ENCODE measurements at places on chromosomes 5 and 9.
A peak's percentile ranks its signal among the peaks of the same experiment; 100 is the strongest.

- DNase-seq: no peak
Measured at GRCh38 chr5:122415801-122416120, 103.7 kb downstream of the SNCAIP start.

- no peak for DNase-seq
Measured at GRCh38 chr9:113929634-113930389, 53.7 kb downstream of the ZNF618 start.

DNA sequence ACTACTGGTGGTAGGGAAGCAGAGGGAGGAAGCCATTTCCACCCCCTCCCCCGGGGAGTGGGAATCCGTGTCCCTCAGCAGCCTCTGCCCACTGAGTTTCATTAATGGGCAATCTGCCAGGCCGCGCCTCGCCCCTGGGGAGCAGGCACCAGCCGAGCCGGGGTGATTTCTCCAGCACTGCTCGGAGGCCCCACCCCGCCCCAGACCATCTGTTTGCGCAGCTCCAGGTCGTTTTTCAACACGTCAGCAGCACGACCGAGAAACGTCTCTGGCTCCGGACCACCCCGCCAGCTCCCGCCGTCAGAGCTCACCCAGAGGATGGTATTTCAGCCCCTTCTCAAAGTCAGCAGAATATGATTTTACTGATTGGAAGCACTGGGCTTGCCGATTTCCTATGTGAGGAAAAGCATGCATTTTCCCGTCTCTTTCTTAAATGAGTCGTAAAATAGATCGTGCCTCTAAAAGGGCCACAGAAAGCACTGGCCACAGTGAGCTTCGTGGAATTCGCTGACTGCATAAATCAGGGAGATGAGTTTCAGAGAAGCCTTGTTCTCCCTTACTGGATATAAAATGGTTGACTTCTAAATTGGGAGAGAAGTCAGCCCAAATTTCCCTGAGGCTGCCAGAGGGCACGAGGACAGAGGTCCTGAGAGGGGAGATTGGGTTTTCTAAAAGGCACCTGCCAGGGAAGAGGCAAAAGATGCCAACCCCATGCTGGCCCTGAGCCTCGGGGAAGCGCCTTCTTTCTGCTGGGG, 47.0 kb downstream of the OLFM1 start:
- no peak for DNase-seq

DNA sequence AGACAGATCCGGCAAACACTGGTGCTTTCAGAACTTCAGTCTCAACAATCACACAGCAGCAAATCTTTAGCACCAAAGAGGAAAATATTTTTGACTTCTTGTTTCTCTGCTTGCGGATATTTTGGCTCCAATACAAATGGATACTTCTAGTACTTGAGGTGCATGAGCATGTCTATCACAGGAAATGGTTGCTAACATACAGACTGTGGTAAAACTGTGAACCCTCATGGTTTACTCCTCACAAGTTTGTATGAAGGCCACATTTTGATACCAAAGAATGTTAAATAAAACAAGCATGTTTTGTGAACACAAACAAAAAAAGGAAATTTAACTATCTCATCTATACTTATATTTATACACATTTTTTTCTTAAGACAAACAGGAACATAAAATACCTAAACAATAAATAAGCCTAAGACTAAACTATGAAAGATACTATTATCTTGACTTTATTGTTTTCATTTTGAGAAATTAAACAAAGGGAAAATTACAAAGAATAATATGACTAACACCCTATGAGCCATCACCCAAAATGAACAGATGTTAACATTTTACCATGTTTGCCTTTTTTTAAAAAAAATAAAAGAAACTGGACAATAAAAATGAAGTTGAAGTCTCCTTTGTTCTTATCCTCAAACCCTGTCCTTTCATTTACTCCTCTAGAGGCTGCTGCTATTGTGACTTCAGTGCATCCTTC, 135.0 kb upstream of the LHFPL2 start:
- DNase-seq: no peak

DNA sequence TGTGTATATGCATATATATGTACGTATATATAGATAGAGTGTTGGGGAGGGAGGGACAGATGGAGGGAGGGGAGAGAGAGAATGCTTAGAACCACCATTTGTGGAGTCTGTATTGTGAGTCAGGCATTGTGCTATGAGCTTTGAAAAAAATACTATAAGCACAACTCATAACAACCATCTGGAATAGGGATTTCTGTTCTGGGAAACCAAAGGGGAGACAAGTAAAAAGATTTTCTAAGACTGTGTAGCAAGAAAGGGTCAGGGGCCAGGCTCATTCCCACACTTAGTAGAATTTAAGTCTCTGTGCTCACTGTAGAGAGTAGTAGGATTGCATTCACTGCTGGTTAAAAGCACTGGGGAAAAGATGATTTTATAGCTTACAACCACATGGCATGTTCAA, 202.3 kb upstream of the SGCD start:
- no peak for DNase-seq

DNA sequence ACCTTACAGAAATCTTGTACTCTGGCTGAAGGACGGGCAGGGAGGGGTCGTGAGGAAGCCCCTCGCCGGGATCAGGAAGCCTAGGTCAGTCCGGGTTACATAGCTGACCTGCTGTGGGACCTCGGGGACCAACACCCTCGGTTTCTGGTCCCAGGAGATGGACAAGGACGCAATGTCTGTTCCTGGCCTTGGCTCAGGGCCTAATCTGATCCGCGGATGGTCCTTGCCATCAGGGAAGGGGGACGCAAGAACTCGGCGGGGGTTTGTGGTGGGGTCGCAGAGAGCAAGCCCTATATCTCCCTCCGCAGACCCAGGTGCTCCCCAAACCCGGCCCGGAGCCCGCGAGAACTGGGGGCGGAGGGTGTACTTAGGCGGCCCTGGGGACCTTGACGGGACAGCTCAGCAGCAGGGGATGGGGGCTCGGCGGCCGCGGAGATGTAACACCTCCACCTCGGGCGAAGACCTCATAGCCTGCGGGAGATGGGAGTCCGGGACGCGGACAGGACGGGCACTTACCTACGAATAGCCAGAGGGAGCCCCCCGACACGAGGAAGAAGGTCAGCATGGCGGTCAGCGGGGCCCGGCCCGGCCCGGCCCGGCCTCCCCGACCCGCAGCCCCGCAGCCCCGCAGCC, 353 bp downstream of the ACSL6 start:
- no peak for DNase-seq

DNA sequence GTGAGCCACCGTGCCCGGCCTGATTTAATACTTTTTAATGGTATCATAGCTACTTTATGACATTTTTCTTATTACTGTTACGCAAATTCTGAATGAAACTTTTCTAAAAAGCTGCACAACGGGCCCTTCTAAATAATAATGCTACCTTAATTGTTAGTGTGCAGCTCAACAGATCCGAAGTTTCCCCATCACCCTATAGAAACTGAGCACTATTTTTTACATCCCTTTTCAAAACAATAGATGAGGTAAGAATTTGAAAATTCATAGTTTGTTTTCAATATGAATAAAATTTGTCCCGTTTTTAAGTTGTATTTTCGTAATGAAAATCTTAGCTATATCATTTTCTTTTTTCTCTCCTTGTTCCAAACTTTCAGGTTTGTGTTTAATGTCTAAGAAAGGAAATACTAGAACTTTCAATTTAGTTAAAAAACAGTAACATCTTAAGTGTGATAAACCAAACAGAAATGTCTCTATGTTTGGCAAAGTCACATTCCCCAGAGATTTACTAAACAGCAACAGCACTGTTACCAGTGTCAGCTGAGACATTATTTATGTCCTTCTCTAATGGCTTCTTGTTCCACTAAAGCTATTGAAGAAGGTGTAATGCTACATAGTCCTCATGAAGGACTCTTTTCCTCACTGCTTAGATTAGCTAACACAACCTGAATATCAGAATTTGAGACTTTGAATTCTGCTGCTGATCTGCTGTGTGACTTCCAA, 22.9 kb downstream of the KIF2A start:
- DNase-seq: no peak

DNA sequence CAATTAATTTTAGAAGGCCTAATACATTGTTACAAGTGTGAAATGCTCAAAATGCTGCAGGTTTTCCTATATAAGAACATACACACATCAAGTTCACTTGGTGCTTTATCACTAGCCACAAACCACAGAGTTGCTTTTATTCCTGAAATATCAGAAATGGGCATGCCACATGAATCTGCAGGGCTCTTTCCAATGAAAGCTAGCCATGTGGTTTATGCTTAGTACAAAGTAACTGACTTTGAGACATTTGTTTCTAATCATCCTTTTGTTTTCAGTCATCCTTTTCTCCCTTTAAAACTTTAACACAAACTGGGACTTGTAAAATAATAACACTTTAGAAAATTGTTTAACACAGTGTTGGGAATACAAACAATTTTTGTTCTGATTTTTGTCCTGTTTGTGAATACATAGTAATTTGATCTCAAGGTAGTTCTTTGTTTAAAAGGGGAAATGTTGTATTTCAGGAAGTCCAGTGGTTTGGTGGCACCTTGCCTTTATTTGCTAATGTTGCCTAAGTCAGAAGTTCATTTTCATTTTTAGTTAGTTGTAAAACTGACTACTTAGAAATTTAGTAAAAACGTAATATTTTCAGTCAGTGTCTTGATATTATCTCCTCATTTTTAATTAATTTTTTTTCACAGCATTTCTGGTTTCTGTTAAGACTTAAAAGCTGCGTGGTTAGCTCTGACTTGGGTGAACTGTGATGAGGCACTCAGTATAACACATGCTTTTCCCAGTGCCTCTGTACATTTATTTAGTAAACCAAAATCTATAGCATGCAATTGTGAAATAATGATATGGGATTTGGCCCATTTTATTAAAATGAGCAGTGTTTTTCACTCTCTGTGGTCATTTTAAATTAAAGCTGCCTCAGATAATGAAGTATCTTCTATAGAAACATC, 18.6 kb downstream of the PRDM6 start:
- no peak for DNase-seq

- no peak for DNase-seq
Measured at GRCh38 chr9:42275141-42275540, 91.7 kb downstream of the SPATA31A6 start.

GRCh38 chr5:36897616-36898015, 21.0 kb downstream of the NIPBL start:
- DNase-seq: no peak

DNA sequence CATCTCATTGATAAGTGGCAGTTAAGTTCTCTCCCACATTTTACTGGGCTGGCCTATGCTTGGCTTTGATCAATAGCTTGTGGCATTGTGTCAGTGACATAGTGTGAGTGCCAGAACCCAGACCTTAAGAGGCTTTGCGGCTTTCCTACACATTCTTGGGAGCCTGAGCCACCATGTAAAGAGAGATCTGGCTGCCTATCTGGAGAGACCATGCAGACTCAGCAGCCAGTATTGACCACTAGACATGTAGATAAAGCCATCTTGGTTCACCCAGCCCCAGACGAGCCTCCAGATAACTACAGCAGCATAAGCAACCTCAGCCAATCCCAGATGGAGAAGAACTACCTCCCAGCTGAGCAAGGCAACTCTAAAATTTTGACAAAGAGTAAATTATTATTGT, 28.6 kb downstream of the C9orf153 start:
- DNase-seq: no peak

- peak; percentile 31 for DNase-seq
Measured at GRCh38 chr5:127029581-127030258, 638 bp downstream of the MARCHF3 start.

- no peak for DNase-seq
Measured at GRCh38 chr5:159712672-159713071, 203.6 kb upstream of the ADRA1B start.

DNA sequence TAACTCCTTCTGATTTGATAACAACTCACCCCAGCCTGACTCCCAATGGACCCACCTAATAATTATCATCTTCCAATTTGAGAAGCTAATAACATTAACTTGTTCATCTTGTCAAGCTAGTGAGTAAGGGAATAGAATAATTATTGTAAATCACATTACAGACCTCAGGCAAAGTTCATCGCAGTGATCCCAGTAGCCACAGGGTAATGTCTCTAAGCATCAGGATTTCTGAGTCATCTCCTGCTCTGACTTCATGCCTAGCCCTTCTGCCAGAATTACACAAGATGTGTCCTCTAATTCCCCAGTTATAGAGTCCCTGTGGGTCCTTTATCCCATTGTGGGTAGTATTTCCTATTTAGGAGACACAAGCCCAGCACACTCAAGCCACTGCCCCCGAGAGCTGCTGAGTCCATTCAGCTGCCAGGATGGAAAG, 365.7 kb downstream of the DEPDC1B start:
- DNase-seq: no peak

DNA sequence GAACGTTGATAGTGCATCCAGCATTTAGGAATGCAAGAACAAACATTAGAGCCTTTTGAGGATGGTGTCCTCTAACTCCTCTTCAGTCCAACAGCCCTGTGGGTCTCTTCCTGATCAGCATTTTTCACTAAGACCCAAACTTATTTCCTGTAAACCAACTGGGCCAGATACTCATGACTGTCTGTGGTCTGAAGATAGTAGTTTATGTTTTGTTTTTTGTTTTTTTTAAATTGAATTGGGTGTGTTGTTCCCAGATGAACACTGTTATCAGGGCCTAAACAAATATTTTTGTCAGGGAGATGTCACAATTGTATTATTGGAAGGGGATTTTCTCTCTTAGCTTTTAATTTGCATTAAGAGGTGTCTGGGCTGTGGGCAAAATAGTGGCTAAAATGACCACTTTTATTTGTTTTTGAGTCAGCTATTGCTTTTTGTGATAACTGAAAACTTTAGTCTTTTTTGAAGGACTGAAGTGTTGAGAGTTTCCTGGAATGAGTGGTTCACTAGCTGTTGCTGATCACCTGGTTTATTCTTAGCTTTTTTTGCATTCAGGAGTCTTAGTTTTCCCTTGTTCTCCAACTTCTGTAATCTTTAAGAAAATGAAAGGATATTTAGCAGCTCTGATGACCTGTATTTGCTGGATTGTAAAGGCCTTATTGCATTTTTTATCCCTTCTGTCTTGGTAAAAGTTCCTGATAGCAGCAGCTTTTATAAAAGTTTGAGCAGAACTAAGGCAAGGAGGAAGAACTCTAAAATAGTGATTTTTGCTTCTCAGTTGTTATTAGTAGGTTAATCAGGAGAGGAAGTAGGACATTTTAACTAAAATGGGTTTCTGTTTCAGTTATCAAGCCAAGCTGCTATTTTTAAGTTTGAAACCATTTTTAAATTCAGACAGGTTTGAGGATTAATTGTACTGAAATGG, 5.5 kb downstream of the MAN2A1 start:
- no peak for DNase-seq

- DNase-seq: no peak
Measured at GRCh38 chr9:33230756-33231622, 9.0 kb upstream of the SPINK4 start.

- no peak for DNase-seq
Measured at GRCh38 chr5:112412346-112412745, 6.7 kb downstream of the EPB41L4A start.

GRCh38 chr5:1652873-1653697, 129.3 kb upstream of the LPCAT1 start:
- DNase-seq: no peak
